ENCODE measurements at places on chromosomes 5 and 9. TPM values are rescaled to one million over a fixed set of nuclear protein-coding genes. Genes with fewer than 3 reads are reported as not detected.

CACNA1B gene
- 0.11 TPM for total RNA-seq

CAPSL gene
- total RNA-seq = not detected

LPAR1 gene
- 103 TPM for total RNA-seq

GAPT gene
- total RNA-seq = not detected

TRIM7 gene
- total RNA-seq = 2.4 TPM
